Left cardiac atrium (tissue), 4 donors: ENCODE measurements at places on chromosomes 2 and 18. TPM values are rescaled to one million over a fixed set of nuclear protein-coding genes. Genes with fewer than 3 reads are reported as not detected.
A peak's percentile ranks its signal among the peaks of the same experiment; 100 is the strongest.

- no peak for DNase-seq
These were observed 378.8 kb downstream of the PTPRM start for GRCh38 chr18:7945882-7946281.

DNA sequence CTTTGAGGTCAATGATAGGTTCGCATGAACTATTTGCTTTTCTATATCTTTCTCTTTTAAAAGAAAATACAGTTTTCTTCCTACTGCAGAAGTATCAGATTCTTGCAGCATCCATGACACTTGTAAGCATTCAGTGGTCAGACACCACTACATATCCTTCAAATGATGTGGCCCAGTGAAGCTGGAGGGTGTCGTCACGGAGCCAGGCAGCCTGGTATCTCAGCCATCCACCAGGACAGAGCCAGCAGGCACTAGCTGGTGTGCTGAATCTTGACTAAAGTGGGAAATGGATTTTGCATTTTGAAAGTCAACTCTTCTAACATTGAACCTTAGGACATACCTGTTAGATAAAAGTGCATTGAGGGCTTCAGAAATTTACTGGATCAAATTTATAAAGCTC lies 5.4 kb downstream of the KLHL14 start:
- DNase-seq: no peak

GRCh38 chr2:136139631-136140030 lies 21.7 kb upstream of the CXCR4 start:
- DNase-seq: no peak

DNA sequence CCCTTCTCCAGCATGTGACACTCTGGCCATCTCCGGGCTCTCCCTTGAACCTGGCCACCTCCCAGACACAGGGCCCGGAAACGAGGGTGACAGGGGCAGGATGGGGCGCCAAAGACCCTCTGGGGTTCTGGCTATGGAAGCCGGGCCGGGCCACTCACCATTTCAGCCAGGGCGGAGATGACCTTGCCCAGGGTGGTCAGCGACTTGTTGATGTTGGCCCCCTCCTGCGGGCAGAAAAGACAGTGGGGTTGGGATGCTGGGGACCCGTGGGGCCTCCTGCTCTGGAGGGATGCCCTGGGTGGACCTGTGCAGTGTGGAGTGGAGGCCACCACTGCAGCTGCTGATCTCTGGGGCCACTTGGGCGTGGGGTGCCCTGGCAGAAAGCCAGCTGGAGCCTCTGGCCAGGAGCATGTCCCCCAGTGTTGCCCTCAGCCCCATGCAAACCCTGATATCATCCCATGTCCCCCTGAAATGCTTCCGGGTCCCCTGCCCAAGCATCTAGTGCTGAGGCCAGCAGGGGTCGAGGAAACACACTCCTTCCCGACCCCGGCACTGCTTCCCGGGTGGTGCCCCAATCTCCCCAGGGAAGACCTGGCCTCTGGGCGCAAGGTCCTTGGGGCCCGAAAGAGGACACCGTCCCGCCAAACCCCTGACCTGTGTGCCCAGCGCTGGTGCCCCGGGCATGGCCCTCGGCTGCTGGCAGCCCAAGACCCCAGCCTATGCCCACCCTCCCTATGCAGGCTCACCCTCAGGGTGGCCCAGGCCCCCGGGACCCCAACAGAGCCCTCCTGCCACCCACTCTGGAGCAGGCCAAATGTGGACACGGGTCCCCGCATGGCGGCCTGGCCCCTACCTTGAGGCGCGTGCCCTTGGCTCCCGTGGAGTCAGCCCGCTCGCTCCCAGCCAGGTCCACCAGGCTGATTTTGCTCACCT lies 36.9 kb downstream of the KIF1A start:
- DNase-seq: peak; percentile 18

GRCh38 chr2:224659714-224660113 lies 56.5 kb downstream of the CCDC195 start:
- no peak for DNase-seq

- DNase-seq: no peak
These were observed 368.5 kb upstream of the NT5C1B start for GRCh38 chr2:18957909-18958308.

DNA sequence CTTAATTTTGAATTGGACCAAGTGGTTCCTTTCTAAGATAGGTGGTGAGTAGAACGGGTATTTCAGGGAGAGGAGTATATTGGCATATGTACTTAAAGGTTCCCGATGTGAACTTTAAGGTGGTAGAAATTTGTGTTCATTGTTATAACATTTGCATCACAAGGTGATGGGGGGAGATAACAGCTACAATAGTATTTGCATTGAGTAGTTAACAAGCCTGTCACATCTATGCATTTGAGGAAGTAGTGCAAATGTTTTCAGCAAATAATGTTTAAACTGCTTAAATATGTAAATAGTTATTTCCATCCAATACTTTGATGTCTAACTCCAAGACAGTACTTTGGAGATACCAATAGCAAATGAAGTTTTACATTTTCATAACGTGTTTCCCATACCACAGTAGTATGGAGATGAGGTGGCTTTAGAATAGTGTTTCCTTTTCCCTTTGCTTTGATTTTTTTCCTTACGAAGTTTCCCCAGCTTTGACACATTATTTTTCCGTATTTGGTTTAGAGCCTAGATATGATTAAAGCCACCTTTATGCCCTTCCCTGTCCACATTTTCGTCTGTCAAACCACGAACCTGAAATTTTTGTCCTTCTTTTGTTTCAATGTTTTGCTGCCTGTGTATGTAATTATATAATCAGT lies 46.6 kb downstream of the VAPA start:
- DNase-seq: no peak

- DNase-seq: no peak
These were observed 15.0 kb downstream of the CDH2 start for GRCh38 chr18:28161608-28162599.

- DNase-seq: no peak
These were observed at the start of gene HOXD3 for GRCh38 chr2:176156807-176157498. Gene HOXD3 (plus strand): TSS chr2:176157307. CDS start chr2:176169115, 11,808 bp downstream.

DNA sequence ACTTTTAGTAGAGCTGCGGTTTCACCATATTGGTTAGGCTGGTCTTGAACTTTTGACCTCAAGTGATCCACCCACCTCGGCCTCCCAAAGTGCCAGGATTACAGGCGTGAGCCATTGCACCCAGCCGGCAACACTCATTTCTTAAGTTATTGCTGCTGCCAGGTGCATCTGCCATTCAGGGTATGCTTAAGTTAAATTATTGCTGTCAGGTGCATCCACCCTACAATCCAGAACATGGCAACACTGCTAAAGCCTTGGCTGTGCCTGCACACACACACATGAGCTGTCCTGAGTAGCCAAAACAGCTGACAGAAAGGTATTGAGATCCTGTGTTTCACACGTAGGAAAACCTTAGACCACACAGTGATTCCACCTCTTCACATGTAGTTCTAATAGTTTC lies 148.2 kb downstream of the FAM161A start:
- DNase-seq: no peak

GRCh38 chr18:28778706-28779105 lies 601.8 kb upstream of the CDH2 start:
- no peak for DNase-seq

DNA sequence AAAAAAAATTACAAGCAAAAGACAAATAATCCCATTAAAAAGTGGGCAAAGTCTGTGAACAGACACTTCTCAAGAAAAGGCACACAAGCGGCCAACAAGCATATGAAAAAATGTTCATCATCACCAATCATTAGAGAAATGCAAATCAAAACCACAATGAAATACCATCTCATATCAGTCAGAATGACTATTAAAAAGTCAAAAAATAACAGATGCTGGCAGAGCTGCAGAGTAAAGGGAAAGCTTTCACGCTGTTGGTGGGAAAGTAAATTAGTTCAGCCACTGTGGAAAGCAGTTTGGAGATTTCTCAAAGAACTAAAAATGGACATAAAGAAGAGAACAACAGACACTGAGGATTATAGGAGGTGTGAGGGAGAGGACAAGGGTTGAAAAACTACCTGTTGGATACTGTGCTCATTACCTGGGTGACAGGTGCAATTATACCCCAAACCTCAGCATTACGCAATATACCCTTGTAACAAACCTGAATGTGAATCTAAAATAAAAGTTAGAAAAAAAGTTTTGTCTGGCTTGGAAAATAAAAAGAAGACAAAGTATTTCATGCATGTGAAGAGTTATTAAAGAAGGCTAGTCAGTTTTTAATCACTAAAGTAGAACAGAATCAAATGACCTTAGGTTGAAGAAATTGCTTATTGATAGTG lies 8.7 kb upstream of the ACSL3 start:
- no peak for DNase-seq

- DNase-seq: peak; percentile 27
These were observed 18.4 kb downstream of the SLC4A3 start for GRCh38 chr2:219645631-219646527.

DNA sequence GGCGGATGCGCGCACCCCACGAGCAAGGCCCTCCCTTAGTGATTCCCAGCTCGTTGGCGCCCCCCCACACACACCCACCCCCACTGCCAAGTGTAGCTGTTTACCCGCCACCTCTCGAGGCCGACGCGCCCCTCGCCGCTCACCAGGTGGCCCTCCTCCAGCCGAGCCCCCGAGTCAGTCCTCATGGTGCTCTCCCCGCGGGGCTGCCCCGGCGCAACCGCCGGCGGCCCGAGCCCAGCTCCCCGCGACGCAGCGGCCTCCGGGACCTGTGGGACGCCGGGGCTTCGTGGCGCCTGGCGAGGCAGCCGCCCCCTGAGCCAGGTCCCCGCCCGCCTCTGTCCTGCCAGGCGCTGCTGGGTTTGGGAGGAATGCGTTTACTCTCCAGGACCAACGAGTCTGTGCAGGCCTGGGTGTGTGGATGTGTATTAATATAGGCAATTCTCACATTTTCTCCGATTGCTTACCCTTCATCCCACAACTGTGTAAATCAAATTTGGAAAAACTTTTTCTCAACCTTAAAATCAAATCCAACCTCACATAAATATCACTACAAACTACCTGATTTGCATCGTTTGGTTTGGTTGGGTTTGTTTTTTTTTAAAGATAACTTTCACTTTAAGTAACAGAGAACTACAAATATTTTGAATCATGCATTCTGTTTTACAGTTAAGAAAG lies at the start of gene TMEM237:
Gene TMEM237 (minus strand): TSS at position 288 of the 675 bp plus-strand sequence. CDS start 103 bp downstream, at position 185.
- peak; percentile 45 for DNase-seq

DNA sequence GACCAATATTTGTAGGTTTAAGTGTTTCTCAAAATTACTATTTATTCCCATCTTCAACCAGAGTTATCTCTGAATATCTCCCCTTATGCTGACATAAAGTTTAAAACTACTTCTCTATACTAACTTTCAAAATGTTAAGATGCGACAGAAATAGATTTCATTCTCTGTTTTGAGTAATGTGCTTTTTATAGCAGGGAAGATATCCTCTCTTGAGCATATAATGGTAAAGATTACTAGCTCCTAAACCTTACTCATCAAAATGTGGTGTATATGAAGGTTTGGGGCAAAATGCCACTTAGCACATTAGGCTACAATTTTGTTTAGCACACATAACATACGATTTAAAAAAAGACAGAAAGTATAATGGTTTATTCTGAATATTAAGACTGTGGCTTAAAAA lies 54.4 kb downstream of the CWC22 start:
- DNase-seq: no peak

DNA sequence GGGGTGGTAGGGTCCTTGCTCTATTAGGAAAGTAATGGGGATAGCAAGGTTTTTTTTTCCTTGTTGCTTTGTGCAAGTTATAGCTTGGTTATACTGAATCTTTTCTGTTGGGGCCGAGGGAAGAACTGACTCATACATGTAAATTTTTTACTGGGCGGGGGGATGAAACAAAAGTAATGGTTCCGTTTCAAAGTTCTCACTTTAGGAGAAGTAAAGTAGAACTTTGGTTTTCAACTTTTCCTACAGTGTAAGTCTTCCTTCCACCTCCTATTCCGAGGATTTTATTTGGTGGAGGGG lies 1.1 kb downstream of the AFTPH start:
- DNase-seq: no peak

GRCh38 chr2:150097402-150097801 lies 390.1 kb downstream of the RND3 start:
- no peak for DNase-seq

- no peak for DNase-seq
These were observed 15.3 kb downstream of the STON1 start for GRCh38 chr2:48545244-48545643.

DNA sequence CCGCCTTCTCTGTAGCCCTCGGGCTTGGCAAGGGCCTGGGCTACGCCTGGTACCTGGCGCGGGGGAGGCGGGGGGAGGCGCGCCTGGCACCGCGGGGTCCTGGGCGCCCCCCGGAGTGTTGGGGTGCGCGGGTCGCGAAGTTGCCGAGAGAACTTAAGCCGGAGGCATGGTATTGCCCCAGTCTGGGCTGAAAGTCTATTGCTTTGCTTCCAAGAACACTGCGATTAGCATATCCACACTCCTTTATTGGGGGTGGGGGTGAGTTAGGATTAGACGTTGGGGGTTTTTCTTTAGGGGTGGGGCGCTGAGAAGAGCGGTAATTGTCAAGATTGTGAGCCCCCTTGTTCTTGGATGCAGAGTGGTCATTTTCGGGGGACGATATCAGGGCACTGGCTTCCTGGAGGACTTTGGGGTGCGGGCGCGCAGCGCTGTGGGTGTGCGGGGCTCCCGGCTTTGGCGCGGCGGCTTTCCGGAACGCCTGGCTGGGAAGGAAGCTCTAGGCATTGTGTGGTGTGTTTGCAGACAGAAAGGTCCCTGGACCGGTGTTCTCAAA lies 798 bp downstream of the TANC1 start:
- no peak for DNase-seq

DNA sequence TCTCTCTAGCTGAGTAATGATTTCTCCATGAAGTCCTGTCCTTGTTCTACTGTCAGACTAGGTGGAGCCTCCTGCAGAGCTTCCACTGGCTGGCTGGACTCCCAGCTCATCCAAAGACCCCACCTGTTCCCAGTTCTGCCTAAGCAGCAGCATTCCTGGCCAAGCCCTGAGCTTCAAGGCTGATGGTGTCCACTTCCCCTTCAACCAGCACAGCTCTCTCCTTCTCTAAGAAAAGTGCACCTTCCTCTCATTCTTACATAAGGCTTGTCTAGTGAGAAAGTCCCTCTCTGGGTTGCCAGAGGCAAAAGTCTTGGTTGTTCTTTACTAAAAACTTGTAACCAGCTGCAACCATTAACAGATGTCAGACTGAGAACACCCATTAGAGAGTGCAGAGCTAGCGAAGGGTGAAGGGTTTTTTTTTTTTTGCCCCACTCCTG lies 58.9 kb downstream of the CXCR4 start:
- no peak for DNase-seq

GRCh38 chr2:110866045-110866444 lies 133.7 kb downstream of the ACOXL start:
- DNase-seq: no peak

GRCh38 chr2:98748292-98749065 lies 17.5 kb upstream of the MGAT4A start:
- no peak for DNase-seq

- DNase-seq: no peak
These were observed 22.3 kb downstream of the ATP8B1 start for GRCh38 chr18:57780706-57781347.

GRCh38 chr2:32925976-32926707 lies 20.6 kb upstream of the LTBP1 start:
- no peak for DNase-seq

GRCh38 chr2:37663390-37663789 lies 8.1 kb downstream of the CDC42EP3 start:
- DNase-seq: no peak

GRCh38 chr2:132503701-132504100 lies 87.1 kb downstream of the GPR39 start:
- no peak for DNase-seq

GRCh38 chr2:96540136-96540535 lies 3.6 kb downstream of the ARID5A start:
- no peak for DNase-seq

Gene SERPINB3
- not detected for total RNA-seq

Gene ITGB1BP1
- 161 TPM for total RNA-seq

Gene TMEM169
- total RNA-seq: 0.27 TPM

Gene PXDN
- 34.8 TPM for total RNA-seq

Gene RETREG2
- total RNA-seq: 43.4 TPM

Gene TRIP12
- 200 TPM for total RNA-seq

Gene BUB1
- 0.76 TPM for total RNA-seq

Gene UBR3
- total RNA-seq: 67.3 TPM

Gene GDF7
- total RNA-seq: 4.8 TPM

Gene BCL11A
- total RNA-seq: 4.7 TPM
